Stimulated activated CD4-positive, alpha-beta T cell treated with anti-CD3 and anti-CD28 coated beads, Interleukin-4, amount 100 ng/mL, for 1 hour (primary cell): ENCODE measurements at places on chromosomes 2 and 18.

DNA sequence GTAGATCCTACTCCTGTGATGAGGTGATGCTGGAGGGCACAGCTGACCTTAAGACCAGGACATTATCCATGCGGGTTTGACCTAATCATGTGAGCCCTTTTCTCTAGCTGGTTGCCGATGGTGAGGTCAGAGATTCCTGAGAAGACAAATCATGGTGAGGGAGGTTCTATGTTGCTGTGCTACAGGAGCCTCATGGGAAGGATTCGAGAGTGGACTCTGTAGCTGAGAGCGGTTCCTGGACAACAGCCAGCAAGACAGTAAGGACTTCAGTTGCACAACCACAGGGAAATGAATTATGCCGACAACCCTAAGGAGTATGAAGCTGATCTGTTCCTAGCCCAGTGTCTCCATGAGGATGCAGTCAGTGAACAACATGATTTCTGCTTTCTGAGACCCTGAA lies 80.4 kb downstream of the EPB41L3 start:
- DNase-seq: no peak

DNA sequence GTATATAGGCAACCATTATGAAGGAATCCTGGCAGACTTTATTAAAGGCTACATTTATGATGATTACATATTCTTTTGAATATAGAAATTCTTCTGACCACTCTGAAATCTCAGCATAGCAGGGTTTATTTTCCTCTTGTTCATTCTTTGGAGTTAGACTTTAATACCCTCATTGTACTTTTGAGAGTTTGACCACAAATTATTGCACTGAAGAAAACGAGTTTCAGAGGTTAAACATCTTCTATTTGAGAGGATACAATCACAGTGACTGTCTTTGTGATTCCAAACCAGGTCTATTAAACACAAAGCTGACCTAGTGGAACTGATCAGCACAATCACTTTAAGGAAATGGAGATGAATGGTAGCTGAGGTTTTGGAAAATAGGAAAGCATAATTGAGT lies 71.3 kb downstream of the XIRP2 start:
- DNase-seq: no peak

DNA sequence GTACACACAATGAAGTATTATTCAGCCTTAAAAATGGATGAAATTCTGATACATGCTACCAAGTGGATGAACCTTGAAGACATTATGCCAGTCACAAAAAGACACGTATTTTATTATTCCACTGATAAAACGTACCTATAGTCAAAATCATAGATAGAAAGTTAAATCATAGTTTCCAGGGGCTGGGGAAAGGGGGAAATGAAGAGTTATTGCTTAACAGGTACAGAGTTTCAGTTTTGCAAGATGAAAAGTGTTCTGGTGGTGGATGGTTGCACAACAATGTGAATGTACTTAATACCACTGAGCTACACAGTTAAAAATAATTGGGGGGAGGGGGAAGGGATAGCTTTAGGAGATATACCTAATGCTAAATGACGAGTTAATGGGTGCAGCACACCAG lies 279.0 kb upstream of the STON1 start:
- no peak for DNase-seq

- no peak for DNase-seq
These were observed 7.2 kb upstream of the KCNK3 start for GRCh38 chr2:26685341-26685740.

- no peak for DNase-seq
These were observed 1043.3 kb upstream of the PIK3C3 start for GRCh38 chr18:40911582-40912254.

DNA sequence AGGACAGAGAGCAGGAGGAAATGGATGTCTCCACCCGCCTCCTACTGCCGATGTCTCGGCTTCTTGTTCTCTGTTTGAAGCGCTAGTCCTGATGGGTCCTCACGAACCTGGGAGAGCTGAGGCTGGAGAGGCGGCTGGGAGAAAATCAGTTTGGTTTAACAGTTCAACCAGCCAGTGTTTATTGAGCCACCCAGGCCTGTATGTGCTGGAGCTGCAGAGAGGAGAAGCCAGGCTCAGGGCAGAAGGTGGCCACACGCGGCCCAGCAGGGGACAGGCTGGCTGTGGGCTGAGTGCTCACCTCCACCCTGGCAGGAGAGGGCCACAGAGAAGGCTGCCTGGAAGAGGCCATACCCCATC lies 202.1 kb downstream of the CYP26B1 start:
- DNase-seq: no peak
